Activated T-helper 1 cell treated with anti-CD3 and anti-CD28 coated beads, Interleukin-12 subunit alpha, Interleukin-12 subunit beta, Interleukin-2, Interleukin-4 antibody, amounts not matched to agents 30 ng/mL and 10 ng/mL and 1 ng/mL, durations not matched to agents 14 hours and 24 hours and 36 hours (primary cell): ENCODE measurements at places on chromosomes 13 and 19. TPM values are rescaled to one million over a fixed set of nuclear protein-coding genes. Genes with fewer than 3 reads are reported as not detected.

LACC1 gene
- total RNA-seq, result 2.4 and 3.2 TPM in 2 replicates

GAPDHS gene
- not detected in 2 replicates for total RNA-seq

DNA sequence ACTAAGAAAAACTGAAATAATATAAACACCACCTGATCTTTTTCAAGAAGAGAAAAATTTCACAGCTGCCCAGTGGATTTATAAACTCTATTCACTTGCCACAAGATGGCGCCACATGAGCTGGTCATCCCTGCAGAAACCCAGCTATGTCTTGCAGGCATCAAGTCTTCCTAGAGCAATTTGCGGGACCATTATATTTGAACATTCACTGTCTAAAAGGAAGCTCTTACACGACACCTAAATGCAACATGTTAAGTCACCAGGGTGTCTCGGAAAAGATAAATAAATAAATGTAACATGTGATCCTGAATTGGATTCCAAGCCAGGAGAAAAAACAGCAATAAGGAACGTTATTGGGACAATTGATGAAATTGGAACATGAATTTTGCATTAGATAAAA lies 20.3 kb upstream of the AKT2 start:
- peak; percentile 56 for DNase-seq

DNA sequence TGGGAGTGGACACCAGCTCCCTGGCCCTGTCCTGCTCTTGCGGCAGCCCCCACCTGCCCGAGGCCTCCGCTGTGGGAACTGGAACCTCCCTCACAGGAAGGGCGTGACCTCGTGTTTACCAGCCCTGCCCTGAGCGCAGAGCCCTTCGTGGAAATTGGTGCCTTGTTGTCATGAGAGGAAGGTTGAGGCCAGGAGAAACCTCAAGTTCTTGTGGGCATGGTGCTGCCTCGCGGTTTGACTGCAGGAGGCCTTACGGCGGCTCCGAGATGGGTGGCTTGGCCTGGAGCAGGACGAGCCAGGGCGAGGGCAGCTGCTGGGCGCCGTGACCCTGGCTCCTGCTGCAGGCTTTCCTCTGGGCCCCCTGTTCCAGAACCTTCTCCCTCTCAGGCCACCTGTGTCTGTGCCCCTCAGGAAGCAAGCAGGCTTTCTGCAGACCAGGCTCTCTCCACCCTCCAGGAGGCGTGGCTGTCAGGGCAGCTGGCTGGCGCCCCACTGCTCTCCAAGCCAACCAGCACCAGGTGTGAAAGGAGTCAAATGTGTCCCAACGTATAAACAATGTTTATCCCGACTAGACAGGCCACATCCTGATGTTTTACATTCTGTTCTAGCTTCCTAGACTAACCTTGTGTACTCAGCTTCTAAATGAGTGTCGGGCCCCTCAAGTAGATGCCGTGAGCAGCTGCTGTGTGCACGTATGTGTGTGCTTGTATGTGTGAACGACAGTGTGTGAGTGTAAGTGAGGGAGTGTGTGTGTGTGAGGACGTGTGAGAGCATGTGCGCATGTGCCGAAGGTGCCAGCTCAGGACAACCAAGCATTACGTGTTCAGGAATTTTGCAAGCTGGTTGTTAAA lies 10.4 kb upstream of the RASA3 start:
- peak; percentile 84 for DNase-seq

DNA sequence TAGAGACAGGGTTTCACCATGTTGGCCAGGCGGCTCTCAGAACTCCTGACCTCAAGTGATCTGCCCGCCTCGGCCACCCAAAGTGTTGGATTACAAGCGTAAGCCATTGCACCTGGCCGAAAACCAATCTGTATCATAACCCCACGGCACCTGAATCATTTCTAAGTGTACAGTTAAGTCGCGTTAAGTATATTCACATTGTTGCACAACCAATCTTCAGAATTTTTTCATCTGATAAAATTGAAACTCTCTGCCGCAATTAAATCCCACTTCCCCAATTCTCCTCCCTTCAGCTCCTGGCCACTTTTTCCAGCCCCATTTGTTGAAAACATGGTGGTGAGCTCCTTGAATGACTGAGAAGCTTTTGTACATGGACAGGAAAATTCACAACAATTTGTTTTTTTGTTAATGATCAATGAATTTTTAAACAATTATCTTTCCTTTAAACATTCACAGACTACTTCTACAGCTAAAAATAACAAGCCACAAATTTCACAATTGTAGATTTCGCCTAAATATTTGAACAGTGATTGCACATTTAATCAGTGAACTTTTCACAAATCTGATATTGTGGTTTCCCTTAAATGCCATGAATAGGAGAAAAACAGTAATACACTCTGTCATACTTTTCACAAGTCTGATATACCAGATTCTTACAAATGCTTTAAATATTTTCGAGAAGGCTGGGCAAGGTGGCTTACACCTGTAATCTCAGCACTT lies 13.8 kb downstream of the FGF21 start:
- no peak for DNase-seq
